CD4-positive, CD25-positive, alpha-beta regulatory T cell (primary cell): ENCODE measurements at places on chromosomes 4 and X.

GRCh38 chr4:105709081-105709450, 482 bp downstream of the GSTCD start:
- DNase-seq, result no peak

- DNase-seq, result no peak
Measured at GRCh38 chrX:48899078-48899410, 1.3 kb downstream of the PQBP1 start.

- no peak for DNase-seq
Measured at GRCh38 chr4:83417566-83417965, 38.1 kb downstream of the HELQ start.

DNA sequence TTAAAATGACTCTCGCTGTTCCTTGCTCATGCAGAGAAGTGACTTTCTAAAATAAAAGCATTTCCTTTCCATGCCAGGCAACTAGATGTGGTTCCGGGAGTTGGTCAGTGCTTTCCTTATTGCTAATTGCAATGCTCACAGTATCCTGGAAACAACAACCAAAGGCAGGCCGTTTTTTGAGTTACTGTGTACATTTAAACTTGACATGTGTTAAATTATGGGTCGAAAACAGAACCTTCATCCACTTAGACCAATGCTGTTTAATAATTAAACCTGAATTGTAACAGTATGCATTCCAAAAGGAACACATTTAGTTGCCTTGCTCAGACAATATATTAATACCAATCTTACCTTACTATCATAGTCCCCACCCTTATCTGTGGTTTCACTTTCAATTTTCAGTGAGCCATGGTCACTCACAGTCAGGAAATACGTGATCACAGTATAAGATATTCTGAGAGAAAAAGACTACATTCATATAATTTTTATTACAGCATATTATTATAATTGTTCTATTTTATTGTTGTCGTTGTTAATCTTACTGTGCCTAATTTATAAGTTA, 102.6 kb downstream of the HS6ST2 start:
- DNase-seq, result no peak
